Urothelium cell line (cell line): ENCODE measurements at places on chromosomes 2 and 18.
A peak's percentile ranks its signal among the peaks of the same experiment; 100 is the strongest.

GRCh38 chr2:217799563-217800432, 203.0 kb downstream of the TNS1 start:
- no peak for DNase-seq

- DNase-seq = peak; percentile 9
Observed at GRCh38 chr2:187429989-187430388, 18.1 kb downstream of the CALCRL start.

- no peak for DNase-seq
Observed at GRCh38 chr2:25505622-25506021, 163.9 kb upstream of the DNMT3A start.

- DNase-seq = no peak
Observed at GRCh38 chr2:240351826-240352426, 83.5 kb upstream of the GPC1 start.

- no peak for DNase-seq
Observed at GRCh38 chr2:197705912-197706838, 1.0 kb downstream of the MARS2 start.

DNA sequence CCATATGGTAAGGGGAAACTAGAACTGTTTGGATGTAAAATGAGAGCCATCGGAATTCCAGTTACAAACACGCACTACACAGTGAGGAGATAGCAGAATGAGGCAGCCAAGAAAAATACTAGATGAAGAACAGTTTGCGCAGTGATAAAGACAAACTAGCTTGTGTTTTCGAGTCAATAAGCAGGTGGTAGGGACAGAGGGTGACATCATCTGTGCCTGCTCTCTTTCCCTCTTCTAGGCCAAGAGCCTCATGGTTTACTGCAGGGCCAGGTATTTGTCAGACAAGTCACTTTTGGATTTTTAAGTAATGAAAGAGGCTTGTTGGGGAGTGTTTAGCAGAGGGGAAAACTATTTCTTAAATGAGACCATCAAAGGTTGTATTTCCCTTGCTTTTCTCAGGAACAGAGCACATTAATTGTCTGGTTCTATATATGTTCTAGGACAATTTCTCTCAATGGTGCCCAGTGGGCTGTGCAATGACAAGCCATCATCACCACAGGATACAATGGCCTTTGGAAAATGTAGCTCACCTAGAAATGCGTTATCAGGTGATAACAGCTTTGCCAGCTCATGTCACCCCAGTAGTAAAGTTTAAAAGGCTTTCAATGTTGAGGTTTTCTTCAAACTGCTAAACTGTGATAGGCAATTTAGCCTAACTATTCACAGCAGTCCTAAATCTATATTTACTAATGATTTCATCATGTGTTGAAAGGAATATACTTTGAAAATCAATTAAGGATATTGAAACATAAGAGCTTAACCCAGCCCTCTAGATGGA, 1210.3 kb upstream of the ZEB2 start:
- DNase-seq = no peak

GRCh38 chr2:114201781-114202180, 240.7 kb upstream of the DPP10 start:
- DNase-seq = no peak

DNA sequence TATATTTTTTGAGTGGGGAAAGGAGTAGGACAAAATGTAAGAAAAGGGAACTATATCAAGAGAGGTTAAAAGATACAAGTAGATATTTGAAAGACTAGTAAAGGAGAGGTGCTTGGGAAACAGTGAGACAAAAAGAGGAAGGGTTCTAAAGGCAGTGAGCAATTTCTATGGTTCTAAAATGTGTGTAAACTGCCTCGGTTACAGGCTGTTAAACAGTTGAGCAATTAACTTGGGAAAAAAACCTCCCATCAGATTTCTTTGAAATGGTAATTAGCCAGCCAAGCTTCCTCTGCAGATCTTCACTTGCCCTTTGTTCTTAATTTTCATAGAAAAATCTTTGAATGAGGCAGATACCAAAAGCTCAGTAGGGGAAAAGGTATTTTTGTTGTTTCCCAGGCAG, 238.7 kb upstream of the KCNH7 start:
- no peak for DNase-seq

- no peak for DNase-seq
Observed at GRCh38 chr18:33696332-33697162, 118.5 kb downstream of the ASXL3 start.

DNA sequence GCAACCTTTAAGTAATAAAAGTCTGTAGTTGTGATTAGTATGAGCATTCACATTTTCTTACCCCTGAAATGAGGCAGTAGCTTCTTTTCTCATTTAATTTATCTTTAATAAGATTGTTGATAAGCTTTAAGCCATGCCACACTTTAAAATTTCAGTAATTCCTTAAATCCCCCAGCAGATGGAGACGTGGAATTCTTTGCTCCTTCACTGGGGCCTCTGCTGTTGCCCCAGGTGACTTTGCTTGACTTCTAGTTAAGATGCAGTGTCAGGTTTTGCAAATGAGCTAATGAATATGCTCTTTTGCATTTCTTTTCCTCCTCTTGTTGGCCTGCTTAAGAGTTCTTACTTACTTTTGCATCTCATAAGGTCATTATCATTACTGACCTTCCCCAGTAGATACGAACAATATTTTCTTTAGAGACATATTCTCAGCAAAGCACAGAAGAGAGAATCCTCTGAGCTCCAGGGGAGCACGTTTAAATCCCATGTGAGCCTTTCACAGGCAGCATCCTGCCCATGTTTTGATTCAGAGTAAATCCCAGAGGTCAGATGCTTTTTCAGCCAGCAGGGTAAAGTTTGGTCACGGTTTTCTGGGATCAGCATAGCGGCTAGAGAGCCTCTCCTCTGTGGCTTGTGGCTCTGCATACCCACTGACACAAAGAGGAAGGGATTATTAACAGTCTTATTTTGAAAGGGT, 222.9 kb downstream of the PTPRM start:
- DNase-seq = peak; percentile 75

- DNase-seq = no peak
Observed at GRCh38 chr2:39325966-39326365, 82.2 kb upstream of the CDKL4 start.

- no peak for DNase-seq
Observed at GRCh38 chr2:74391209-74391579, 11.1 kb upstream of the DCTN1 start.

GRCh38 chr2:132975193-132976105, 305.4 kb upstream of the LYPD1 start:
- no peak for DNase-seq

- no peak for DNase-seq
Observed at GRCh38 chr2:210842896-210843295, 286.5 kb downstream of the CPS1 start.

DNA sequence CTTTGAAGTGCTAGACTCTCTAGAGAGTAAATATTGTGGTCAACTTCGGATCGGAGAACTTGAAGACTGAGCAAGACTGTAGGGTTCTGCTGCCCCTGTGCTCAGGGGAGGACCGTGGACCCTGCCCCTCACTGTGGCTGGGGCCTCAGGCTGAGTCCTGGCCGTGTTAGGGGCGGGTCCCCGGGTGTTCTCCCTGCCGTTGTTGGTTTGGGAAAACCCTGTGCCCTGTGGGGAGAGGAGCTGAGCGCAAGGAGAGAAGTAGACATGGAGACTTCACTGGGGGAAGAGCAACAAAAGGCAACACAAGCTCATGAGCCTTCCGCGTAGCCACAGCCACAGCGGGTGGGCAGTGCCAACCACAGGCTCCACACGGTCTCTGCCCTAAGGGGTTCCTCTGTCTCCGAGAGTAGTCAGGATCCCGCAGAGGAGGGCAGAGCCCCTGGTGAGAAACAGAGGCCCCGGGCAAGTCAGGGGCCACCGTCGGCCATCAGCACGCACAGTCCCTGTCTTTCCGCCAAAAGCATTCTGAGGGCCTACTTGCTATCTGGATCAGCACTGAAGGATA, 53.1 kb downstream of the NTSR2 start:
- no peak for DNase-seq

DNA sequence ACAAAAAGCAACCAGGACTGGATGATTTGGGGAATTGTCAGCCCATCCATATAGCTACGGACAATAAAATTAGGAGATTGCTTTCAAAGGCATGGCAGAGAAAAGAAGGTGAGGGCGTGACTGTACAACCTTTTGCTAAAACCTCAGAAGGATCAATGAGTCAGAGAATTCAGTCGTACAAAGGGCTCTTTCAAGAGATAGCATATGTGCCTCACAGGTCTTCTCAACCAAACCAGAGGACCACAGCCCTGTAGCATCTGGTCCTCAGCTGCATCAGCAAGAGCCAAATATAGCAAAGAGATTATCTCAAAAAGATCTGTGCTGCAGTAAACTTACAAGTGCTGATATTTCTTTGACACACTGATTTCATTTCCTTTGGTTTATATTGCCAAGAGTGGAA, 149.9 kb upstream of the RAB6C start:
- DNase-seq = no peak

- no peak for DNase-seq
Observed at GRCh38 chr2:69931832-69932595, 17.1 kb downstream of the MXD1 start.

GRCh38 chr2:38951766-38952165, 62.1 kb downstream of the ARHGEF33 start:
- no peak for DNase-seq

- DNase-seq = no peak
Observed at GRCh38 chr2:130954873-130955272, 118.2 kb downstream of the ARHGEF4 start.

- DNase-seq = no peak
Observed at GRCh38 chr2:52956766-52957165, 810.8 kb upstream of the CHAC2 start.

GRCh38 chr2:68235090-68235489, 17.2 kb downstream of the PPP3R1 start:
- no peak for DNase-seq

GRCh38 chr2:159010340-159010739, 41.9 kb downstream of the TANC1 start:
- DNase-seq = no peak

DNA sequence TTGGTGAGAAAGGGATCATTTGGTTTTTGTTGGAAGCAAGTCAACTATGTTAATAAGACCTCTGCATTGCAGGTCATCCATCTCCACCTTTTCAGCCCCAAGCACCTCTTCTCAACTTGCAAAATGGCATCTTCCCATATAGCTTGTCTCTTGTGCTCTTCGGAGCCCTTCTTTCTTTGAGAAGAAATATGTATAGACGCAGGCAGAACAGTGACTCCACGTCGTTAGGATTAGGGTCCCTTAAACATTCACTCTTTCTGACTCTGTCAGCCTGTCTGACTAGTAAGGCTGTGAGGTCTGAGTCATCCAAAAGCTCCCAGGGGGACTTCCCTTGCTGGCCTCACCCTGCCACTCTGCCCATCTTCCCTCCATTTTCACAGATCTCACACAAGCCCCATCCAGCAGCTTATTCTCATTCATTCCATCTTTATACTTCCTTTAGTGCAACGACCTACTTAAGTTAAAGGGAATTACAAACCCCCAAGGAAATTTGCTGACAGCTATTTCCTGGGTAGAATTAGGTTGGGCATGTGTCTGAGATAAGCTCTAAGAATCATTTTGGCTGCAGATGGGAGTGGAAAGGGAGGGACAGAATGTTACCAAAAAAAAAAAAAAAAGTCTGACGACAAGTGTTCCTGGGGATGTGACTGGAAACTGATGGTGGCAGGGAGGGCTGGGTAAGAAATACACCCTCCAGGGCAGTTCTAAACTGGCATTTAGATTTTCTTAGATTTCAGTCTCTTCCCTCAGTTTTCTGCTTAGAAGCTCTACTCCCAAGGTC, 37.7 kb upstream of the MEX3C start:
- DNase-seq = peak; percentile 32
